ENCODE measurements at places on chromosomes 3 and 15. TPM values are rescaled to one million over a fixed set of nuclear protein-coding genes. Genes with fewer than 3 reads are reported as not detected.
A peak's percentile ranks its signal among the peaks of the same experiment; 100 is the strongest.

Gene RTP3
- not detected for total RNA-seq

Gene FBXW12
- total RNA-seq = 1.7 TPM

Gene TRH
- not detected for total RNA-seq

DNA sequence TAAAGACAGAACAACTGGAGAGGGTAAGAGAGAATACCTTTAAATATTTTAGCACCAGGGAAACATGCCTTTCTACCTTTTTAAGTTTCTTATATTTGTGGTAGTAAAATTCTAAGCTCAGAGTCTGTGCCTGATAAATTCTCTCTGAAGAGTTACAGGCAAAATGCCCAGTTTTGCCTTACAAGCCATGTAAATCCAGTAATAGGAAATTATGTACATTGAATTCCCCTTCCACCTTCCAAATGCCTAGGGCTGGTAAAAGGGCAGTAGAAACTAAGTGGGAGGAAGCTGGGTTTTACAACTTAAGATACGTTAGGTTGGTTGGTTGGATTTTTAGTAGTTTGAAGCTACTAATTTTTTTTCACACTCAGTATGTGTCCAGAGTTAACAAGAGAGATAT, 43.1 kb upstream of the TP63 start:
- DNase-seq = no peak

DNA sequence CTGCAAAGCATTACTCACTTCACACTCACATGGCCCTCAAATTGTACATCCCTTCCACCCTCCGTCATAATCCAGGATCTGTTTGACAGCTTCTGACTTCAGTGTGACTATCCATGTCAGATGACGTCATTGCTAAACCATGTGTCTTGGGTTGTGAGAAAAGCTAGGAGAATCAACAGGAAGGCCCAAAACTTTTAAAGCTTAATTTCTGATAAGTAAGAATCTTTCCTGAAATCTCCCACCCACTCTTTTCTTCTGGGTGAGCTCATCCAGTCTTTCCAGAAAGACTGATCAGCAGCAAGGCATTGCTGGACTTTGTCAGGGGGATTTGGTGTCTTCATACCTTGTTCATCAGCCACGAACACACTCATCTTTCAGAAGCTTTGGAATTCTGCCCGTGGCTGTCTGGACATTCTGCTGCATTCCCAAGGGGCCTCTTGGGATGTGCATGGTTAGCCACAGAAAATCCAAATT, 11.5 kb upstream of the LMCD1 start:
- DNase-seq = peak; percentile 37

- DNase-seq = no peak
Measured at GRCh38 chr15:98071786-98072185, 111.3 kb downstream of the ARRDC4 start.

GRCh38 chr15:47184908-47185801, 532.1 kb upstream of the SEMA6D start:
- no peak for DNase-seq

- no peak for DNase-seq
Measured at GRCh38 chr3:113166719-113167492, 44.5 kb upstream of the BOC start.

GRCh38 chr15:31740203-31740602, 290.1 kb upstream of the CHRNA7 start:
- no peak for DNase-seq

DNA sequence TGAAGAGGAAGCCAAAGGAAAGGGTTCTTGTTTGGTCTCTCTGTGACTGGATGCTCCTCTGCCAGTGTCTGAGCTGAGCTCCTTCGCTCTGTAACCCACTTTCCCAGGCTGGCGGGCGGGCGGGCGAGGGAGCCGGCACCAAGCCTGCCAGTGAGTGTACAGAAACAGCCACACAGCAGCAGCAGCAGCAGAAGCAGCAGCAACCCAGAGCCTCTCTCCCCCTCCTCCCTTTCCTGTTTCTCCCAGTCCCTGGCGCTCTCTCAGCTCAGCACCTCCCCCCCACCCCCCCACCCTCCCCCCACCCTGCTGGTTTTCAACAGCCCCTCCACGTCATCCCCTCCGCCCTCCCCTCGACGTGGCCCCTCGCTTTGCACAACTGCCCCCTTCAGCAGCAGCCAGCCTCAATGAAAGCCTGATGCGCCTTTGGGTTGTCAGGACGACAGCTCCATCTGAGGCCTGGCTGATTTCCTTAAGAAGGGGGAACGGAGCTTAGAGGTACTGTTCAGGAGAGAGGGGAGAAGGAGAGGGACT, at the start of gene LSAMP:
LSAMP (minus strand) TSS at position 177 of the 531 bp plus-strand sequence.
- no peak for DNase-seq

DNA sequence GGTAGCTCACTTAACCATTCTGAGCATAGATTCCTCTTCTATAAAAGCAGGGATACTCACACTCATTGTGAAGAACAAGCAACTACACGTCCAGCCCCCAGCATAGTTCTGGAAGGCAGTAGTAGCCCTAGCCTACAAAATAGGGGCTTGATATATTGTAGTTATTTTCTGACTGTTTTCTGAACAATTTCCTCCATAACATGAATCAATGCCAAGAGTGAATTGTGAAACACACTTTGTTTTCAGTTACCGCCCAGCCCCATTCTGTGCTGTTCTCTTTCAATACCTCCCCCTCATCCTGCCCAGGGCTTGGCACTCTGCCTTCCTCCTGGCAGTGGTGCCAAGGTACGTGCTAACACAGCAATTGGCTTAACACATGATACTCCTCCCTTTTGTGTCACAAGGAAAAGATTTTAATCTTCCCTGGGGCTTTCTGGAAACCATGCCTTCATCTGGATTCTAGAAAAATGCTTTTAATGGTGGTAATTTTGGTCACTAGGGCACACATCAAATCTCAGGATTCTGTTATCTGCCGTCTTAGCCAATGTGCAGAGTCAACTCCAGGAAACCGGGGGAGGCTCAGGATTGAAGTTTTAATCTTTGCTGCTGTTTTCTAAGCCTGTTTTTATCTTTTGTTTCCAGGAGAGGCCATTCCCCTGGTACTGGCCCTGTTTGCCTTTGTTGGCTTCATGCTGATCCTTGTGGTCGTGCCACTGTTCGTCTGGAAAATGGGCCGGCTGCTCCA, 37.2 kb downstream of the IL20RB start:
- DNase-seq = no peak

- no peak for DNase-seq
Measured at GRCh38 chr3:64110071-64110470, 86.8 kb upstream of the PSMD6 start.

- DNase-seq = no peak
Measured at GRCh38 chr3:20056725-20057611, 16.7 kb downstream of the KAT2B start.

GRCh38 chr15:62626903-62627302, 415.6 kb upstream of the TPM1 start:
- DNase-seq = no peak

- DNase-seq = no peak
Measured at GRCh38 chr3:9068051-9068450, 104.8 kb upstream of the RAD18 start.

- no peak for DNase-seq
Measured at GRCh38 chr3:42518800-42519567, 16.5 kb downstream of the VIPR1 start.

DNA sequence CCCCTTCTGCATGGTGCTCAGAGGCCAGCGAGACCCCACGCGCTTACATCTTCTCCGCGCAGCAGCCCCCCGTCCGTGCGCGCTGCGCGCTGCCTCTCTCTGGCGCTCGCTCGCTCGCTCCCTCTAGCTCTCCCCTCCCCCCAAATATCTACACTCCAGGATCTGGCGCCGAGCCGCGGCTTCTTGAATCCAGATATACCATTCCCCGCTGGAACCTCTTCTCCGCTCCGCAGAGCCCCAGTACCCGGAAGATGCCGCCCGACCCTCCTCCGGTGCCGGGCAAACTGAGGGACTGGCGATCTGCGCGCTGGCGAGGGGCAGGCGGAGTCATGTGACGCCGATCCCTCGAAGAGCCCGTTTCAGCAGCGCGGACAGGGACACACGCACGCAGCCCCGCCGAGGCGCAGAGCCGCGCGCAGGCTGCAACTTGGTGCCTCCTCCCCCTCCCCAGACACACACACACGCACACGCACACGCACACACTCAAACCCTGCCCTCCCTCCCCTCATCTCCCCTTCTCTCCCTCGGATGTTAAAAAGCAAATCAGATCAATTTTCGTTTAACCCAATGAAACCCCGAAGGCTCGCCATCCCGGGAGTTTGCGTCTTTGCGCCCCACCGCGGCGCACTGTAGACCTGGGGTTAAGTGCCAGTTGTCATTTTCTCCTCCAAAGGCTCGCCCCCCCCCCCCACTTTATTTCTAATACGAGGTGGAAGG, at the start of gene RASGRF1:
RASGRF1 (minus strand) TSS at position 294 of the 717 bp plus-strand sequence; CDS start at position 12, 282 bp downstream.
- DNase-seq = no peak

DNA sequence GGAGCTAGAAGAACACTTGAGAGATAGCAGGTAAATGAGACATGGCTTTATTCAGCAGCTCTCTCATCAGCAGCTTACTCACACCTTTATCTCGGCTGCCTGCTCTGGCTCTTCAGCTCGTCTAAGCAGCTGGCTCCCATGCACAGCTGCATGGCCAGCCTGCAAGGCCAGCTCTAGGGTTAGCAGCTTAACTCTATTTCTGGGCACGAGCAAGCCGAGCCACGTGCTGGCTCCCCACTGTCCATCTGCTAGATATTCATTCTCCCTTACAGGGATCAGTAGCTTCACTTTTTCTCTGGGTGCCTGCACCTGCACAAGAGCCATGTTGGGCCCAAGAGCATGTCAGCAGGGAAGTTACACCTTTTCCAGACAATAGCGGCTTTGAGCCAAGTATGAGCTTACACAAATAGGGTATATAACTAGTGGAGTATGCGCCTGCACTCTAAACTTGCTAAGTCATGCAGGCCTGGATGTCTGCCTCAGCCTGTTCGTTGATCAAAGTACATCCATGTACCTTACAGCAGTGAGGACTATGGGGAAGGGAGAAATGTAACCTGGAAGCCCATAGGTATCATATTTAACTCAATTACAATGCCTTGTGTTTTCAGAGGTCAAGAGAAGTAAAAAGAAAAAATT, 174.9 kb upstream of the SNTN start:
- no peak for DNase-seq

DNA sequence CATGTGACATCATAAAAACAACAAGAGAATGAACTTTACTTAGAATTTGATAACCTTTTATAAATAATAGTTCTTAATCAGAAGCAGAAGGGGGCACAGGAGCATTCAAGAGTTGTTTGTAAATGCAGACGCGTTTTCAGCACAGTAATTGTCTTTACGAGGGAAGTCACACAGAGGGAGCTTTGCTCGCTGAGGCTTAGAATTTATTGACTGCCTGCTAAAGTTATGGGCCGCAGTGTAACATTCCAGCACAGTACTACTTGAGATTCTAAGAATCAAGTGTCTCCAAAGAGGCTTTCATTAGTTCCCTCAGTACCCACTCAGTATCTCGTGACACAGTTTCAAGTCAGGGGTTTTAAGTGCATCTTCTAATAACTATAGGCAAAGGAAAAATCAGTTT, 288.7 kb downstream of the NR2F2 start:
- DNase-seq = no peak

GRCh38 chr3:32208447-32208846, 30.0 kb upstream of the CMTM8 start:
- no peak for DNase-seq

DNA sequence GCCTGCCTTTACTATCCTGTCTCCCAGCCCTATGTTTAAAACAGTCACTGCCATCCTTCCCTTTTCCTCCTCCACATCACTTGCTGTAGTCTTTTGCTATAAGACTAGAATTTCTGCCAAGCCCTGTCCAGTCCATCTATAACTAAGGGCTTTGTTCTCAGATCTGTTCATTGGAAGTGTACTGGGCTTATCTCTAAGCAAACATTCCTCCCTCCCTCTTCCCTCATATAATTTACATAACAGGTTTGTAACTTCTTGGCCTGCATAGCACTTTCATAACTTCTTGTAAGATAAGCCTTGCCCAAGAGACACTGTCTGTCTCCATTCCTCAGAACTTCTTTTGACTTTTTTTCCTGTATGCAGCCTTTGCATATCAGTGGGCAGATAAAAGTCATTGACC, 16.7 kb downstream of the TPRG1 start:
- DNase-seq = peak; percentile 70

DNA sequence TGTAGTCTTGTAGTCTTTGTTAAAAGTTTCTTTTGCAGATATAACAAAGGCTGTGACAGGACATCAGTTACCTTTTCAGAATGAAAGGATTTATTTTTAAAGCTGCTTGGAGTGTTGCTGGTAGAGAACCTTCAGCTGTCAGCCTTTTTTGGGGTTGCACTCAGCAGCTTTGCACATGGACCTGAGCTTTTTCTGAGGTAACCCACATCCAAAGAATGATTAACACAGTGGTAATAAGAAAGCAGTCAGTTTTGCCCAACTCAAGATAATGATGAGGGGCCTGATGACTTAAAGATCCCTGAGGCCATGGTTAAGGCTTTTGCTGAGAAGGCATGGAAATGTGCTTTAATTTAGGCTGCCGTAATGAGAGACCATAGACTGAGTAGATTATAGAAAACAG, 1042.7 kb downstream of the PLOD2 start:
- no peak for DNase-seq

DNA sequence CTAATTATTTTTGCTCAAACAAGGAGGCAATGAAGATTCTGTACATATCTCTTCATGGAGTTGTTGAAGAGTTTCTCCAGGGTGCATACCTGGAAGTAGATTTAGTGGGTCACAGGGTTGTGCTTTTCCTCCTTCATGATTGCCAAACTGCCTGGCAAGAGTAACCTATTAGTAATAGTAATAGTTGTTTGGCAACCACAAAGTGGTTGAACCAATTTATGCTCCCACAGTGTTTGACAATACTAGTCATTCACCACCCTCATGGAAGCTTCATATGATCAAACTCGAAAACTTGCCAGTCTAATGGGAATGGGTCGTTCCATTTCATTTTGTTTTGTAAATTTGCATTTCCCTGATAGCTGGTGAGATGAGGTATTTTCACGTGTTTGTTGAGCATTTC, 57.8 kb downstream of the TLE3 start:
- no peak for DNase-seq

DNA sequence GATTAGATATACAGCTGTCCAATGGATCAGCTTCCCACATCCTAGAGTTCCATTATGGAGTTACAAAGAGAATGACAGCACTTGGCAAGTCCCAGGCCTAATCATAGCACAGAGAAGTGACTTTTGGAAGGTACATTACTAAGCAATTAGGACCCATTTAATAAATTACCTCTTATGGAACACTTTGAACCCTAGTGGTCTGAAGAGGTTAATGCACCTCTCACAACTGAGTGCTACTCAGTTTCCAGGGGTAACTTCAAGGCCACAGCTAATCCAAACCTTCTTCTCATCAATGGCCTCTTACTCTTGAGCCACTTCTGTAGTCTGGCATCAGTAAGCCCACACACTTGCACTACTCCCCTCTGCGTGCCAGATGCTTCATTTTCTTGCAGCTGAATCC, 34.9 kb upstream of the MEIS2 start:
- no peak for DNase-seq

GRCh38 chr3:4011166-4011565, 211.9 kb downstream of the LRRN1 start:
- no peak for DNase-seq

- DNase-seq = no peak
Measured at GRCh38 chr3:42884324-42884723, 8.6 kb upstream of the CYP8B1 start.

DNA sequence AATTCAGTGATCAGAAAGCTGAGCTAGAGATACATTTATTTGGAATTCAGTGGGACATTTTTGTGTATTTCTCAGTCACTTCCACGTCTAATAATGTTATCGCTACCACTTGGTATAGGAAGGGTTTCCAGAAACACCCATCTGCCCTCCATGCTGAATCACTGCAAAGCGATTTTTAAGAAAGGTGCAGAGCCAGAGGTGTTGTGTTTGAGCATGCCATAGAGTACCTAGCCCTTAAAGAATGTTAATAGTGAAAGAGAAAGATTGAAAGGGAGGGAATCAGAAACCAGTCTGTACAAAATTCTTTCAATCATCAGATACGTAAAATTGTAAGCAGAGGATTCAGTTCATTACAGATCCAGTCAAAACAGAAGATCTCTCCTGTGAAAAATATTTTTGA, 80.1 kb upstream of the ARL6 start:
- DNase-seq = no peak

All from Caco-2 (cell line).